ENCODE measurements at places on chromosomes 7 and 10.

DNA sequence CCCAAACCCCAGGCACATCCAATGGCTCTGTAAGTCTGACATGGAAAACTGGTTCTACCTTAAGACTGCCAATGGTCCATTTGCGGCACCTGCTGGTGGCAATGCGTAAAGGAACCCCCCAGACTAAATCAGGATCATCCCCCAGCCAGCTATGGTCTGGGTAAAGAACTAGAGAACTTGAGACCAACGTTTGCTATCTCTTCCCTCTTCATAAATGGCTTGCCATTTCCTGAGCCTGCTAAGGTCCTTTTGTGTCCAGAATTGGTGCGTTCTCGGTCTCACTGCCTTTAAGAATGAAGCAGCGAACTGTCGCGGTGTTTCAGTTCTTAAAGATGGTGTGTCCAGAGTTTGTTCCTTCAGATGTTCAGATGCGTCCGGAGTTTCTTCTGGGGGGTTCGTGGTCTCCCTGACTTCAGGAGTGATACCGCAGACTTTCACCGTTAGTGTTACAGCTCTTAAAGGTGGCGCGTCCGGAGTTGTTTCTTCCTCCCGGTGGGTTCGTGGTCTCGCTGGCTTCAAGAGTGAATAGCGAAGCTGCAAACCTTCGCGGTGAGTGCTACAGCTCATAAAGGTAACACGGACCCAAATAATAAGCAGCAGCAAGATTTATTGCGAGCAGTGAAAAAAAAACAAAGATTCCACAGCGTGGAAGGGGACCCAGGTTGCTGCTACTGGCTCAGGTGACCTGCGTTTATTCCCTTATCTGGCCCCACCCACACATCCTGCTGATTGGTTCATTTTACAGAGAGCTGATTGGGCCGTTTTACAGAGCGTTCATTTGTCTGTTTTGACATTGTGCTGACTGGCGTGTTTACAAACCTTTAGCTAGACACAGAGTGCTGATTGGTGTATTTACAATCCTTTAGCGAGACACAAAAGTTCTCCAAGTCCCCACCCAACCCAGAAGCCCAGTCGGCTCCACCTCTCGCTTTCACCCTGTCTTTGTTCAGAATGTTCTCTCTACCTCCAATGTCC is 95.4 kb downstream of the ELMO1 start:
- DNase-seq, result no peak

DNA sequence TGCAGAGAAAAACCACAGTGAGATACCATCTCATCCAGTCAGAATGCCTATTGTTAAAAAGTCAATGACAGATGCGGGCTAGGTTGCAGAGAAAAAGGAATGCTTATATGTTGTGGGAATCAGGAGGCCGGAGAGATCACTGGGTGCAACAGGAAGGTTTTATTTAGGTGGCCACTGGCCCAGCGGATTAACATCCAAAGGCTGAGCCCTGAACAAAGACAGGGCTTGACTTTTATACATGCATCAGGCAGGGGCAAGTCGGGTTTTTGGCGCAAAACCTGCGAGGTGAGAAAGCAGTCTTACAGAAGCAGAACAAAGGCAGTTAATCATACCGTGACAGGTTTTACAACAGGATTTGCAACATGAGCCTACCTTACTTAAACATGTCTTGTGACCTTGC is 620 bp downstream of the ZNF117 start:
- DNase-seq, result no peak

DNA sequence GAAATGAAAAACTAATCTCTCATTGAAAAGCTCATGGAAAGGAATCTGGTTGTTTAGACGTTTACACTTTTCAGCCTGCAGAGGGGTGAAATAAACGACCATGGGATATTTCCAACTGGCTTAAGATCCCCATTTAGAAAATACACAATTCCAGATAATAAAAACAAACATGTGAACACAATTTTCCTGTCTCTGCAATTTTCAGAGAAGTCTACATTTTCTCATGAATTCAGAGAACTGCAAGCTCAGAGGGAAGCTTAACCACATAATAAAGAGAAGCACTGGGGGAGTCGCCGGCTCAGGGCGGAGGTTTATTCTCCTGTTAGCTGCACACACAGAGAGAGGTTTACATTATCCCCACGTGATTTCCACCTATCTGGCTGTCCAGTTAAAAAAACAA is 215.2 kb downstream of the FANK1 start:
- no peak for DNase-seq

- DNase-seq, result no peak
These were observed 270.3 kb upstream of the SORCS1 start for GRCh38 chr10:107434854-107435253.

- DNase-seq, result no peak
These were observed 687 bp downstream of the EPDR1 start for GRCh38 chr7:37920849-37921805.

DNA sequence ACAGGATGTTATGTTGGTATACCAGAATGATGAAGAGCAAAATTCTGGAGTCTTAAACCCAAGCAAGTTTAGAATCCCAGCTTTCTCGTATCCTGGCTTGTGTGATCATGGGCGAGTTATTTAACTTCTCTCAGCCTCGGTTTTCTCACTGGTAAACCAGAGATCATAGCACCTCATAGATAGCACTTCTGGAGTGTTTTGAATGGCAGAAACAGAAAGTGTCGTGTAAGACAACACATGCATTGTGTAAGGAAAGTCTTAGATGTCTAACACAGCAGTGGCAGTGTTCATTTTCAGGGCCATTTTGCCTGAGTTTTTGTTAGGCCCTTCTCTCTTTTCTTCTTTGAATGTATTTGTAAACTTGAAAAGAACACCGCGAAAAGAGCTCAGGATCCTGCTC is 465.1 kb downstream of the AUTS2 start:
- DNase-seq, result no peak

GRCh38 chr10:32618482-32618881 is 172.5 kb downstream of the CCDC7 start:
- no peak for DNase-seq

- no peak for DNase-seq
These were observed 10.8 kb downstream of the PDE1C start for GRCh38 chr7:32059289-32060011.

GRCh38 chr10:124723826-124724225 is 20.4 kb downstream of the FAM53B start:
- DNase-seq, result peak; percentile 26

DNA sequence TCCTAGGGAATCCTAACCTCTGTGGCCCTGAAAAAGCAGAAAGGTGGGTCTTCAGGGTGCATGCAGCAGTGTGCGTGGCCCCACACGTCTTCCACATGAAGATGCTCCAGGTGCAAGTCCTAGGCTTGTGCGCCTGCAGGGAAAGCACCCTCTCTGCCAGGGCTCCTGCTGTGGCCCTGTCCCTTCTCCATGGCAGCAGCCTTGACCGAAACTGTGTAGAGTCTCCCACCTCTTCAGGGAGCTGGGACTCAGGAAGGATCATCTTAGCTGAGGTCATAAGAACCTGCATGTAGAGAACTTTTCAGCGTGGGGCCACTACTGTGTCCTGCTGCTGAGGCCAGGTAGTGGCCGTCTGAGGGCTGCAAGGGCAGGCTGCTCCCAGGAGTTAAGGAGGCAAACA is 6.3 kb upstream of the CSGALNACT2 start:
- no peak for DNase-seq

DNA sequence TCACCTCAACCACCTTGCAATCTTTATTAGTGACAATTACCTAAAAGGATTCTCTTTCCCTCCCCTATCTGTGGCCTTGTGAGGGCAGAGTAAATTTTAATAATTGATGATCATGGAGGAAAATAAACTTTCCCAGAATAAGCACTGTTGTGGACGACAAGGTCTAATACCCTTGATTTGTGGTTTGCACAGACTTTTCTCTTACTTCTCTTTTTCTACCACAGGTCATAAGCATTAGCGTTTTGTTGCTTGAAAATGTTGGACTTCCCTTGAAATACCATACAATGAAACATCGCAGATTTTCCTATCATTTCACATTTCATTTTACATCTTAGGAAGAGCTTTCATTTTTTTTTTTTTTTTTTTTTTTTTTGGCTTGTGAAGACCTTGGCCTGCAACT is 188.1 kb upstream of the TMEM72 start:
- no peak for DNase-seq

GRCh38 chr10:7789390-7789789 is 1.4 kb downstream of the ATP5F1C start:
- no peak for DNase-seq

GRCh38 chr7:140607441-140607989 is 33.1 kb downstream of the DENND2A start:
- peak; percentile 85 for DNase-seq

DNA sequence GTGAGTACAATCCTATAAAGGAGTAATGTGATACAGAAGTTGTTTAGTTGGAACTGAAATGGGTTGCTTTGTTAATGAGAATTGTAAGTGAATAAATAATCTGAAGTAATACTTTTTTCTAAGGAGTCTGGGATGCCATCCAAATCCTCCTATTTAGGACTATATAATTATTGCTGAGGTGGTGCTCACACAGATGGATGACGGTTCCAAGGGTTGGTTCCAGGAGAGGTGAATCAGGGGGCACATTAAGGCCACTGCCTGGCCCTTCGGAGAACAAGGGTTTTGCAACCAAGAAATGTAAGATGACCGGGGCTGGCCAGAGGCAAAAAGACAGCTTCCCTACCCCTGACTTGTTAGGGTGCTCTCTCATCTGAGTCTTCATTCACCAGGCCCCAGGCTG is 352.7 kb downstream of the PHTF2 start:
- no peak for DNase-seq

DNA sequence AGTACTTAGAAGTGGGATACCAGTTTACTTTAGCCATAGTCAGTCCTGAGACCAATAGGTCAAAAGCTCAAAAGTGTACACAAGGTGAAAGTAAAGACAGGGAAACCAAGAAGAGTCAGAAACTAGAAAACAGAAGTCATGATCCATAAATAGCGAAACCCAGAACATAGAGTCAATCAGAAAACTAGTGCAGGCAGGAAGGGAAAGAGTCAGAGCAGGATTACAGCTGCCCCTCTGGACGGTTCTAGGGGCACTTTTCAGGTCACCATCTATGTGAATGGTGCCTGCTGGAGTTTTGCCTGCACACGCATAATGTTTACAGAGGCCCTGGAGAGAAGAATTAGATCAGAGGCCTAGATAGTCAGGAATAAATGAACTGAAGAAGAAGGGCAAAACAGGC is 22.4 kb upstream of the DMTF1 start:
- DNase-seq, result no peak

DNA sequence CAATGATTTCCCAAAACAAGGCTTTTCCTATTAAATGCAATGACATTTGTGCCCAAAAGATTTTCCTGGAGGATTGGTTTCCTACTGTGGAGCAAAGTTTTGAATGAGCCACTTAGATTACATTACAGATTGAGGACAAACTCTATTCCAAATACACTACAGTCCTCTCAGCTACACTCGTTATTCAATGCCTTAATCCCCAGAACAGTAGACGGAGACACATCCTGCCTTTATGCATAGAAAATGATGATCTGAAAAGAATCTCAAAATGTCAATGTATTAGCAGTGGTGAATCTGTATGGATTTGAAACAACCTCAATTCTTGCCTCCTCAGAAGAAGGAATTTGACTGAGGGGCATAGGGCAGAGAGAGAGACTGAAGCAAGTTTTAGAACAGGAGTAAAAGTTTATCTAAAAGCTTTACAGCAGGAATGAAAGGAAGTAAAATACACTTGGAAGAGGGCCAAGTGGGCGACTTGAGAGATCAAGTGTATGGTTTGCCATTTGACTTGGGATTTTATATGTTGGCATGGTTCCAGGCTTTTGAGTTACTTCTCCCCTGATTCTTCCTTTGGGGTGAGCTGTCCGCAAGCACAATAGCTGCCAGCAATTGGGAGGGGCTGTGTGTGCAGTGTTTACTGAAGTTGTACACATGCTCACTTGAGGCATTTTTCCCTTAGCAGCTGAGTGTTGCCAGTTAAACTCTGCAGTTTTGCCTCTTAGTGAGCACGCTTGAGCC is 891.9 kb upstream of the MBL2 start:
- no peak for DNase-seq

GRCh38 chr7:158724658-158725505 is 20.3 kb upstream of the NCAPG2 start:
- no peak for DNase-seq

- DNase-seq, result no peak
These were observed 46.7 kb downstream of the PLPP4 start for GRCh38 chr10:120503689-120504088.

DNA sequence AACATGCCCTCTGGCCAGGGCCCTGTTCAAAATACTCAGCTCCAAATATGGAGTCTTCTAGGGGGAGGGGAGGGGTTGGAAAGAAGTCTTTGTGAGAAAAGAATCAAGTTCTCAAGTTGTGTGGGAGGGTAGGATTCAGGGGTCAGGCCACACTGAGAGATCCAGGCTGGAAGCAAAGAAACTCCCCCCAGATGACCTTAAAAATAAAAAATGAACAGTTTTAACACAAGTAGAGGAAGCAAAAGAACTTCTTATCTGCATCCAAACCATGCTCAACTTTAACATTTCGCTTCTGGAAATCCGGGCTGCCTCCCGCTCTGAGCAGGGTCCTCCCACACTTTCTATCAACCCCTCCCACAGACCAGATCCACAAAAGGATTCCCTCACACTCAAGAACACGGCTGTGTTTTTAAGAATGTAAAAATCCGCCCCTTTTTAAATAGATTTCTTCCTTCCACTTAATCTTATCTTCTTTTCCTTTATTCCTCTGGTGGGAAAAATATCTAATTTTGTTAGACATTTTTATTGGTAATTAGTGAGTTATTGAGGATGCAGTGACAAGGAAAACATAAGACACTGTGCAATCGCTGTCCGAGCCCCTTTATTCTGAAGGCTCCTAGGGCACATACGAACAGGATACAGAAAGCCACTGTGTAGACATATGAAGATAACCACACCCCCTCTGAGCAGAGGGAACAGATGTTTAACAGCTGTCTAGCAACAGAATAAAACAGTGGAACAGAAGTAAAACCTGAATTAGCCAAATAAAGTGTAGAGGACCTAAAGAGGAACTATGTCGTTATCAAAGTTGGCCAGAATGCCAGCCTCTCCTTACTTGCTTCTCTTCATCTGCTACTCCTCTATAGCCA is 43.8 kb downstream of the CYTH3 start:
- DNase-seq, result no peak

DNA sequence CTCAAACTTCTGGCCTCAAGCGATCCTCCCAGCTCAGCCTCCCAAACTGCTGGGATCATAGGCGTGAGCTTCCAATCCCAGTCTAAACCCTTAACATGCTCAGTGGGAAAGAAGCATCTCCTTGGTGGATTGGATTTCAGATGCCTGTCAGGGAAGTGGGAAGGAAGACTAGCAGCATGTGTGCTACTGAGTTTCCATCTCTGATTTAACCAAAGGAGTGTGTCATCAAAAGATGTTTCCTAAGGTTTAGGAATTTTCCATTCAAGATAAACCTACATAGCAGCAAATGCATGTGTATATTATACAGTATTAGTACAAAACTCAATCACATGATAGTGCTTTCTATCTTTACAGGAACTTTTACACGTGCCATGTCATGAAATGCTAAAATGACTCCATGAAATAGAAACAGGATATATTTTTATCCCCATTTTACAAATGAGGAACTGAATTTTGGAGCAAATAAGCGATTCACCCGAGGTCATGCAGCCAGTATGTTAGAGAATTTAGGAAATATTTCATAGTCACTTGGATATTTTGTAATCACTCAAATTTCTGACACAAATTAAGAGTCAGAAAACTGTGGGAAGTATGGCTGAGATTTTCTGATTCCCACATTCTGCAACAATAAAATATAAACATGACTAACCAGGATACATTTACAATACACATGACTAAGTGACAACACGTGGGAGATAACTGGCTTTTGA is 11.4 kb upstream of the TMEM26 start:
- no peak for DNase-seq
